Esophagus (tissue), 2 donors: ENCODE measurements at places on chromosomes 1 and 21. TPM values are rescaled to one million over a fixed set of nuclear protein-coding genes. Genes with fewer than 3 reads are reported as not detected.

GJA9 gene
- polyA plus RNA-seq: 0.32 TPM

USP48 gene
- polyA plus RNA-seq: 18.4 TPM

FCRL2 gene
- 0.04 TPM for polyA plus RNA-seq

KIF26B gene
- polyA plus RNA-seq: 0.12 TPM

VAMP3 gene
- polyA plus RNA-seq: 42.2 TPM

SRGAP2B gene
- polyA plus RNA-seq: 5.6 TPM

AXDND1 gene
- polyA plus RNA-seq: not detected

PCNT gene
- polyA plus RNA-seq: 14.1 TPM

AGMAT gene
- polyA plus RNA-seq: 0.16 TPM

CRYAA gene
- not detected for polyA plus RNA-seq

BTG2 gene
- polyA plus RNA-seq: 9.4 TPM

RGS1 gene
- polyA plus RNA-seq: 4.7 TPM

CROCC gene
- polyA plus RNA-seq: 64.1 TPM

DEPDC1 gene
- polyA plus RNA-seq: 2.9 TPM
